ENCODE measurements at places on chromosomes 1 and 21.

DNA sequence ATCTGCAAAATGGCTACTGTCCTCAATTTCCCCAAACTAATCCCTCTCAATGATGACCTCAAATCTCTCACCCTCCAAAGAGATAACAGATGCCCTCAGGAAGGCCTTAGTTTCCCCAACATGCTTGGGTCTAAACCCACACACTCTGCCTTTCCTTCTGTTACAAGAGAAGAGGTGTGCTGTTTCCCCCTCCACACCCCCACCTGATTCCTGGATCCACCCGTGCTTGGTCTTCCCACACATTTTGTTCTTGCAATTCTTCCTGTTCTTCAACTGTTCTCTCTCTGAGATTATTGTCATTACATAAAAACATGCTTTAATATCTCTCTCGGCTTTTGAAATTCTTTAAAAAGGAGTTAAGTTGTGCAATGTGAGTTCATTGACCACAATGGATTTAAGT, 5.7 kb upstream of the CBR3 start:
- H3K4me3 ChIP-seq = peak overlapping the region; percentile 23
- peak overlapping the region; percentile 37 for H3K27ac ChIP-seq
- H3K27me3 ChIP-seq = peaks cover 4% of the 10 kb centered on the region
- DNase-seq = no peak

- H3K36me3 ChIP-seq = no peaks in the 10 kb centered on the region
- no peaks in the 10 kb centered on the region for H3K27me3 ChIP-seq
- H3K4me1 ChIP-seq = peaks cover 2% of the 10 kb centered on the region
- no peak overlapping the region for H3K27ac ChIP-seq
Observed at GRCh38 chr21:15436031-15436430, 293.8 kb upstream of the USP25 start.

GRCh38 chr1:40032240-40032891, 8.2 kb upstream of the CAP1 start:
- no peak overlapping the region for H3K4me3 ChIP-seq
- peaks cover 45% of the 10 kb centered on the region for H3K4me1 ChIP-seq
- H3K27ac ChIP-seq = no peak overlapping the region
- peak; percentile 69 for DNase-seq
- H3K36me3 ChIP-seq = no peaks in the 10 kb centered on the region

- DNase-seq = no peak
- H3K4me3 ChIP-seq = no peak overlapping the region
- peaks cover 13% of the 10 kb centered on the region for H3K27me3 ChIP-seq
- no peak overlapping the region for H3K27ac ChIP-seq
- H3K4me1 ChIP-seq = no peaks in the 10 kb centered on the region
- H3K36me3 ChIP-seq = no peaks in the 10 kb centered on the region
Observed at GRCh38 chr1:199447906-199448305, 579.6 kb upstream of the NR5A2 start.

GRCh38 chr1:110945626-110946025, 18.1 kb downstream of the LRIF1 start:
- H3K27ac ChIP-seq = no peak overlapping the region
- no peak overlapping the region for H3K4me3 ChIP-seq
- no peaks in the 10 kb centered on the region for H3K4me1 ChIP-seq
- H3K36me3 ChIP-seq = peaks cover 43% of the 10 kb centered on the region
- no peak for DNase-seq

Measured in activated CD4-positive, alpha-beta T cell treated with anti-CD3 and anti-CD28 coated beads, Interleukin-2, amount 10 ng/mL, durations not matched to agents 7 days and 5 days (primary cell).